ENCODE measurements at places on chromosomes 11 and 22.

GRCh38 chr11:99229544-99229943, 208.8 kb downstream of the CNTN5 start:
- no peak for DNase-seq

- DNase-seq = no peak
Measured at GRCh38 chr22:31223786-31224191, 11.7 kb downstream of the LIMK2 start.

- DNase-seq = no peak
Measured at GRCh38 chr11:1291295-1292017, 18.0 kb downstream of the TOLLIP start.

DNA sequence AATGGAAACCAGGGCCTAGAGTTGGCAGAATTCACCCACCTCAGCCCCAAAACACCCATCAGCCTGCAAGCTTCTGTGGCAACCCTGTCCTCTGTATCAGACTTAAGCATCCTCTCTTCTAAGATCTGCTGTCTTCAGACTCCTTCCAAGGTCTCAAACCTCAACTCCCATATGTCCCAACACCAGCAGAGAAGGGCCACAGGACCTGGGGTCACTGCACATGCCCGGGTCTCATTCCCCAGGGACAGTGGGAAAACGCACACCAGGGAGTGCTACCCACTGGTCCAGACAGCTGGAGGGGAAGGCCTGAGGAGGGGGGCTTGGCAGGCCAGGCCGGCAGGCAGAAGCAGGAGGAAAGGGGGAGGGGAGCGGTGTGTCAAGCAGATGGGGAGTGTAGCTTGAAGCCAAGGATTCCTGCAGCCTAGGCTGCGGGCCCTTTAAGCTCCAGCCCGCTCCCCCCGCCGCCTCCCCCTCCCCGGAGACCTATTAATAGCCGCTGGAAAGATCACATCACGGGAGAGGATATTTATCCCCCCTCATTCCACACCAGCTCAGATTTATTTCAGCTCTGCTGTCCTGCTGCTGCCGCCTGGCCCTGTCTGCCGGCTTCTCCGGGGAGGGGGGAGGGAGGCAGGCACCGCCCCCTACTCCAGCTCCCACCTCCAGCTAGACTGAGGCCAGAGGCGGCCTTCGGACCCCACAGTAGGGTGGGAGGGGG, 16.7 kb downstream of the BCL9L start:
- DNase-seq = no peak

- DNase-seq = no peak
Measured at GRCh38 chr22:32904044-32904443, 102.5 kb downstream of the TIMP3 start.

DNA sequence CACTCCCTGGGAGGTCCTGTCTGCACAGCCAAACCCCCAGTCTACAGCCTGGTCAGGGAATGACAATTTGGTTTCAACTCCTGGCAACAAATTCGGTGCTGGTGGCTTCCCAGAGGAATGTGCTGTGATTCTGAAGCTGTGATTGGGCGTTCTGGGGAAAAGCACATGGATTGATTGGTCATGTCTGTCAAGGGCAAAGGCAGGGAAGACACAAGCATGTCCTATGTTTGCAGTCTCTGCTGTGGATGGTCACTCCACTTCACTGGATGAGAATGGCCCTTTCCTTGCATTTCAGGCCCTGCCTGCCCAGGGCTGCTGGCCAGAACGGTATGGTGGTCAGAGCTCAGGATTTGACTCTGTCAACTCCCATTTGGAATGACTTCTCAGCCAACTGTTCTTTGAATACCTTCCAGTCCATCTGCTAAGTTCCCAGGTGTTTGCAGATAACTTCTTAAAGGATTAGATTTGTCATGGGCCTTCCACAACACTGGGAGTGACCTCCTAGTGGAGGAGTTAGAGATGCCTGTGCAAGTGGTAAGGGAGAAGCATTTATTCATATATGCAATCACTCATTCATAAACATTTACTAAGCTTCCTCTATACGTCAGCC, 42.7 kb downstream of the SGSM1 start:
- DNase-seq = peak; percentile 62

DNA sequence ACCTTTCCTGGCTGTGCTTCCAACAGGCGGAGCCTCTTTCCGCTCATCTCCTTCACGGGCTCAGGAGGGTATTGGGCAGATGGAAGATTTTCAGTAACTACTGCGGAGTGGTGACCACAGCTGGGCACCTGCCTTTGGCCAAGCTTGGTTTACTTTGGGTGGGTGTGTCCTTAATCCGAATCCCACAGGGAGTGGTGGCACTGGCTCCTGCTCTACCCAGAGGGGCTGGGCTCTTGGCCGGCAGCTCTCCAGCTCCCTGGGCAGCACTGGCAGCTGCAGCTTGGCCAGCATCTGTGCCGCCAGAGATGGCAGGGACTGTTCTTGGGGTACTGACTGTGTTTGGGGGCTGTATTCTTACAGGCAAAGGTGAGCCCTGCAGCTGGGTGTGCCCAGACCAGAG, 29.8 kb downstream of the BID start:
- no peak for DNase-seq

- DNase-seq = no peak
Measured at GRCh38 chr22:33012833-33013450, 45.2 kb downstream of the SYN3 start.

DNA sequence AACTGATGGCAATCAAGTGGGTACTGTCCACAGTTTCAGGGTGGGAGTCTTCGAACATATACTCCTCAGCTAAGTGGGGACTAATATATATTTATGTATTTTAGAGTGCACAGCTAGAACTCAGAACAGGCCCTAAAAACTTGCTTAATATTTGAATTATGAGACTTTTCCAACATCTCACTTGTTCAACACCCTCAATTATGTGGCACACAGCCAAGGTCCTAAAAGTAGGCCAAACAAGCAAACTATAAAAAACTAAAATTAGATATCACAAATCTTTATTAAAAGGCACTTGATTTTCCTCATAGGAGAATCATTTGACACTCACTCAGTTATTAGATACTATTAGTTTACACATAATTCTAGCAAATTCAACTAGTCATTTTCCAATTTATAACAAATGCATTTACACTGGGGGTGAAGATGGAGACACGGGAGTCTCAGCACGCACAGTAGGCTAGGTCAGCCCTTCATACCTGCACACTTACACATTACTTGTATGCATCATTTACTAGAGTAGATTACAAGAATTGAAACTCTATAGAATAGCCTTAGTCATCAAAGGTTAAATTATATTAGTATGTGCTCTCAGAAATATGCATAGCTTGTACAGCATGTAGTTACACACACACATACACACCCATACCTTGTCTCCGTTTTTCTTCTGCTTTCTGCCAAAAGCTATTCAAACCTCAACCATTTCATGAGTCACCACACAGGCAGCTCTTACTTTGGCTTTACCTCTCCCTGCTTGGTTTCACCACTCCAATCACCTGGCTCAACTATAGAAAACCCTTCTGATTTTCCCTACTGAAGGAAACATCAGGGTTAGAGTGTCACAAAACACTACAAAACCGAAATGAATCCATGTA, 171.5 kb downstream of the SBF2 start:
- DNase-seq = no peak

DNA sequence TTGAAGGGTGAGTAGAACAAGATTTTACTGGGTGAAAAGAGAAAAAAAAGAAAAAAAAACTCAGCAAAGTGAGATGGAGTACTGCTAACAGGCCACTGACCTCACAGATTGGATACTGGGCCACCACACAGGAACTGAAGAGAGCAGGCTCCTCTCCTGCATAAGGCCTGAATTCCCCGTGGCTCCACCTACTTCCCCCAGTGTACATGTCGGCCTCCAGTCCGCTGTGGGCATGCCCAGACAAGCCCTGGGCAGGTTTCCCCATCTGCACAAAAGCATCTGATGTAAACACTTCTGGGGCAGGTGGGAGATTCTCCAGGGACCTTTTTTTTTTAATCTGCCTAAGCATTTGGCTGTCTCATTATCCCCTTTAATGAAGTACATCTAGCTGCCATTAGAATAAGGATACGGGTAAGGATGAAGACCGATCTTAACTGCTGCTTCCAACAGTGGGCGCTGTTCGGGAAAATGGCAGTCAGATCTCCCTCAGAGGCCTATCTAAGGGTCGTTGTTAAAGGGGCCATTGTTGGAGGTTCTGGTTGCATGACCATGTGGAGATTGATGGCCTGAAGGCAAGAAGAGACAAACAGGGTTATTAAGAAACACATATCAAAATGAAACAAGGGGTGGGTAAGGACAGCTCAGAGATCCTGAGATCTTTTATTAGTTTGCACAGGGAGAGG, 48.5 kb downstream of the MS4A13 start:
- no peak for DNase-seq

- DNase-seq = no peak
Measured at GRCh38 chr11:540583-541432, 3.5 kb downstream of the LRRC56 start.

- no peak for DNase-seq
Measured at GRCh38 chr11:116162086-116162885, 610.5 kb downstream of the BUD13 start.

GRCh38 chr11:45105233-45105983, 41.0 kb upstream of the PRDM11 start:
- no peak for DNase-seq

GRCh38 chr22:19146215-19146968, 1.9 kb upstream of the ESS2 start:
- DNase-seq = no peak

- no peak for DNase-seq
Measured at GRCh38 chr22:39631381-39632286, 61.1 kb downstream of the CACNA1I start.

GRCh38 chr11:85114786-85115185, 512.4 kb downstream of the DLG2 start:
- DNase-seq = no peak

- no peak for DNase-seq
Measured at GRCh38 chr22:48756146-48757111, 1071.2 kb downstream of the BRD1 start.

DNA sequence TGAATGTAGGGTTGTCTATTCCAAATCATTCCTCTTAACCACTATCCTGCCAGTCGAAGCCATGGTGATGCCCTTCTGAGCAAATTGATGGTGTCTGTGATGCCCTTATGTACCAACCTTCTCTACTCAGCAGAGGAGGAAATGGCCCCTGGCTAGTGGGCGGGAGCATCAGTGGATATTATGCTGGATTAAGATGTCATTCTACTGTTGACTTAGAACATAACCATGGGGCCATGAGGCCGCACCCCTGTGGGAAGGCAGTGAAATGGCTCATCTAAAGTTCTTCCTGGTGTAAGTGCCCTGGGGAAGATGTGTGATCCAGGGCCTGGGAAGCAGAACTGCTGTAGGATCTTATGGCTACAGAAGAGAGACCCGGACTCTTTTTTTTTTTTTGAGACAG, 20.7 kb upstream of the P2RY2 start:
- DNase-seq = no peak

GRCh38 chr11:81345609-81346008, 1388.1 kb downstream of the FAM181B start:
- DNase-seq = no peak

DNA sequence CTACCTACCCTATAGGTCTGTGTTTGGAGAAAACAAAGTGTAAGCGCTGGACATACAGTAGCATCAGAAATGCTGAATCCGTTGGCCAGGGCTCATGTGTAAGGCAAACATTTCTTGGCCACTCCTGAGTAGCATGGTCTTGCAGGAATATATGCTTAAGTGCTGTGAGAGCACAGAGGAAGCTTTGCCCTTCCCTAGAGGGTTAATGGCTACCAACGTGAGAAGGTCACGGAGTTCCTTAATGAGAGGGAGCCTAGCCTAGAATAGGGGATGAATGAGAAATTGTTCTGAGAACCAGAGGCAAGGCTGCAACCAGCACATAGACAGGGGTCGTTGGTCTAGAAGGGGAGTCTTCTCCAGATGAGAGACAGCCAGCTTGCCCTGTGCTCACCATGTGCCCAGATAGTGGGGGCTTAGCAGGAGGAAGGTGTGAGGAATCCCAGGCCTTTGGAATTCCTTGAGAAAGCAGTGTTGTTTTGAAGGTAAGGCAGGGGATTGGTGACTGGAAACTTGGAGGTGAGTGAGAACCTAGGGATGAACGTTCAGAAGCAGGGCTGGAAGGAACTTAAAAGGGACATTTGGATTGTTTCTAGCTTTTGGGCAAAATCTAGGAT, 29.5 kb downstream of the RCOR2 start:
- DNase-seq = no peak

DNA sequence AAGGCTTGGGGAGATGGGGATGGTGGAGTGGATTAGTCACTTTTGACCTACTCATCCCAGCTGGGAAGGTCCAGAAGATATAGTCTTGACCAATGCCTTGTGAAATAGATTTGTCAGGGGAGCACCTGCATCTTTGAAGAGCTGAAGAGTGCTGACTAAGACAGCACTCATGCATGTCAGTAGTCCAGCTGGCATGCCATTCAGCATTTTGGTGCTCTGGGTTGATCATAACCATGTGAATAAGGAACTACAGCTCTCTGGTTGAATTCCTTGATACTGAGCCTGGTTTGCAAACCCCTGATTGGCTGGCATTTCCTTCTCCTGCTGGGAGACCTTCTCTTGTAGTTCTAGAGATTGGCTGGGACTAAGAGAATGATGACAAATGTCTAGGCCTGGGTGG, 106.8 kb upstream of the ALX4 start:
- no peak for DNase-seq

GRCh38 chr22:23579870-23580575, at the start of gene IGLL1:
IGLL1 (minus strand) TSS chr22:23580290; CDS start chr22:23580190, 100 bp downstream.
- no peak for DNase-seq

DNA sequence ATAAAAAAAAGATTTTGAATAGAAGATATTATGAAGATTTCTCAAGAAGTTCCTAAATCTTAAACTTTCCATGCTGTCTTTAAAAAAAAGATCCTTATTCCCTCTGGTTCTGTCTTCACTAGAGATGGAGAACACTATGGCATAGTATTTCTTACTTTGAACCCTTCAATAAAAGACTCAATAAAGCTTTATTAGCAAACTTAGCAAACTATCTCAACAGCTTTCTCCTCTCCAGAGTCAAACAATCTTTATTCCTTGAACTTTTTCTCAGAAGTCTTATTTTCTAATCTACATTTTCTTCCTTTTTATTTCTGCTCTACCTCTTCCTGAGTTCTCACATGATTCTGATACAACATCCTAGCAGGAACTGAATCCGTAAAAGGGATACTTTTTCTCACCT, 21.8 kb upstream of the P4HA3 start:
- DNase-seq = no peak
